ENCODE measurements at places on chromosomes 2 and 18. TPM values are rescaled to one million over a fixed set of nuclear protein-coding genes. Genes with fewer than 3 reads are reported as not detected.

DNA sequence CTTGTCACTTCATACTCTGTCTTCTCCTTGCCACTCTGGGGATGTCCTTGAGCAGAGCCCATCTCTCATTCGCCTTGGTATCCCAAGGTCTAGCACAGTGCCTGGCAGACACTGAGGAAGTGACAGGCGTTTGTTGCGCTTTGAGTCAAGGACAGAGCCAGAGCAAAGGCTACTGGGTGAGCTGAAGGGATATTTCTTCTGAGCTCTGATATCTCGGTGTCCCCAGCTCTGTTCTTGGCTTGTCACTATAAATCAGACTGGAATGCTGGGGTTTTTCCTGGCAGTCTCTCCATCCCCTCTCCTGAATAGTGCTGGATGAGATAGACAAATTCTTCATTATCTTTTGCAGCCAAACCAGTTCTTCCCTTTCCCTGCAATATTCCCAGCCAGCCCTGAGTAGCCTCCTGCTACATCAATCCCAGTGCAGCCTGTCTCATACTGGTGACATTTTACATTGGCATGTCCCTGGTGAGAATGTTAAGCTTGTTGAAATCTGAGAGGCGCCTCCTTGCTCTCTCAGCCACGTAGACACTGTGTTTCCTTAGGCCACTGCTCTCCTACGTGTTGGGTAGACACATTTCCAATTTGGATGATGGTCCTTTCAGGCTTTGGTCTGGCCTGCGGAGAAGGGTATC lies 61.7 kb downstream of the CTIF start:
- peak; percentile 49 for DNase-seq

The PLGLB1 gene
- 0.28 TPM for total RNA-seq

DNA sequence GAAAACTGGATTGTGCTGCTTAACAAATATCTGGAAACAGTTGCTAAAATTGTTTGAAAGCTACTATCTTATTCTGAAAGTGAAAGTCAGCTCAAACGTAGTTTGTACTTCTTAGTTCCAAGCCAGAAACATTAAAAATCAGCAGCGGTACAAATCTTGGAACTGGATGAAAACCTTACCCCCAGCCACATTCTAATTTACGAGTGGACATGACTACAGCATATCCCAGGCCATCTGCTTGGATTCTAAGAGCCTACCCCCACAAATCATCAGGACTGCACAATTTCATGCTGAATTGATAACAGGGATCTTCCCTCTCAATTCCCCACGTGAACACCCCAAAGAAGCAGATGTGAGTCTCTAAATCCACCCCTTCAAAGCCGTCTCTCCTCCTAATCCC lies 158.7 kb upstream of the NCKAP5 start:
- DNase-seq: no peak

- no peak for DNase-seq
Measured at GRCh38 chr18:27185025-27185763, at the start of gene CHST9. Gene CHST9, minus strand, starts transcription at chr18:27185308. Its CDS starts 42,499 bp downstream, at chr18:27142809.

- peak; percentile 31 for DNase-seq
Measured at GRCh38 chr2:203775684-203776083, 69.2 kb downstream of the CD28 start.

- no peak for DNase-seq
Measured at GRCh38 chr2:31642707-31643106, 62.0 kb upstream of the SRD5A2 start.

GRCh38 chr2:20103530-20103929 lies 52.1 kb upstream of the LAPTM4A start:
- DNase-seq: peak; percentile 12

The DAPL1 gene
- not detected for total RNA-seq

GRCh38 chr2:105919191-105919811 lies 174.6 kb downstream of the NCK2 start:
- no peak for DNase-seq

The ABCA12 gene
- under 0.01 TPM for total RNA-seq

GRCh38 chr2:113755835-113756354 lies 547 bp downstream of the SLC35F5 start:
- DNase-seq: peak; percentile 17

GRCh38 chr2:119111115-119111975 lies 47.2 kb downstream of the C1QL2 start:
- no peak for DNase-seq

- DNase-seq: no peak
Measured at GRCh38 chr2:2188941-2189340, 142.1 kb downstream of the MYT1L start.

The ZNF892 gene
- 2.7 TPM for total RNA-seq

GRCh38 chr2:222292149-222293134 lies 6.4 kb downstream of the PAX3 start:
- no peak for DNase-seq

The MC4R gene
- 0.28 TPM for total RNA-seq

DNA sequence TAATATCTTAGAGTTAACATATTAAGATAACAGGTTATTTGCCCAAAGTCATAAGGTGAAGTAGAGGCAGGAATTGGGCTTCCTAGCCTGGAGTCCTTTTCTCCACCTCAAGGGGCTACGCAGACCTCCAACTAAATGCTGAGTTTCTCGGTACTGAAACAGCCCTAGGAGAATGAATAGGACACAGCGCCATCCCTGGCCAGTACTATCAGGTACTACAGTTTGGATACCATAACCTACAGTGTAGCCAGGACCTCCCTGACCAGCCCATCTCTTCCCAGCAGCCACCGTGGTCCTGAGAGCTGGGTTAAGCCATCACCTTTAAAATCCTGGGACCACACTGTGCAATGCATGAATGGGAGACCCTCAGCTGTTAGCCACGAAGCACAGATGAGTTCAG lies 15.7 kb downstream of the CASP8 start:
- no peak for DNase-seq

DNA sequence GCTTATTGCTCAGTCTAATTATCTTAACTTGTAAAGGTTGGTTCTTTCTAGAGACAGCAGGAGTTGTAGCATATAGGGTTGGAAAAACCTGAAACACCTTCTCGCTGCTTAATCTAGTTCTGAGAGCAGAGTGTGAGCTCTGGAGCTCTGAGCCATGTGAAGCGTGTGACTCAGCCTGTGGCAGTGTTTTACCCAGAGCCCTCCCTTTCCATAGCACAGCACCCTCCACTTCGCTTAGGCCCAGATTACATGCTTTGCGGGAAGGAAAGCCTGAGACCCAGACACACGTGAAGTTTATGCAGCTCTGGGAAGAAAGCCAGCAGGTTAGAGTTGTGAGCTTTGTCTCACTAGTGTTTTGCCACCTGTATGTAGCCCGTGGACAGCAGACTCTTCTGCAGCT lies 74.5 kb downstream of the INPP4A start:
- peak; percentile 50 for DNase-seq
